ENCODE measurements at places on chromosomes 2 and 18.
A peak's percentile ranks its signal among the peaks of the same experiment; 100 is the strongest.

DNA sequence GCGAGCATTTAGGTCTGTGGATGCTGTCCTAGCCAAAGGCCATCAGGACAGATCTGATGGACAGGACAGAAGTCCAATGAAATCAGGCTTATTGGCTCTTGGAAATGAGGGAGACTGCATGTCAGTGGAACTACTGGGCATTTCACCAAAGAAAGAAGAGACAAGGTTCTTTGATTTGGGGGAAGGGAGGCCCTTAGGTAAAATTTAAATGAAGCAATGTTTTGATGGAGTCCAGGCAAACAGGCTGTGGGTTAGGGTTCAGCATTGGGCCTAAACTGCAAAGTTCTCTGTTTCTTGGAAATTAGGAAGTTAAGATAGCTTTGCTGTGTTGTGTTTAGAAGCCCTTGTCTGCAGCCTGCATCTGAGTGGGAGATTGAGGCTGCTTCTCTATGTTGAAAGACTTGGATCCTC is 31.6 kb upstream of the RNF149 start:
- no peak for DNase-seq

DNA sequence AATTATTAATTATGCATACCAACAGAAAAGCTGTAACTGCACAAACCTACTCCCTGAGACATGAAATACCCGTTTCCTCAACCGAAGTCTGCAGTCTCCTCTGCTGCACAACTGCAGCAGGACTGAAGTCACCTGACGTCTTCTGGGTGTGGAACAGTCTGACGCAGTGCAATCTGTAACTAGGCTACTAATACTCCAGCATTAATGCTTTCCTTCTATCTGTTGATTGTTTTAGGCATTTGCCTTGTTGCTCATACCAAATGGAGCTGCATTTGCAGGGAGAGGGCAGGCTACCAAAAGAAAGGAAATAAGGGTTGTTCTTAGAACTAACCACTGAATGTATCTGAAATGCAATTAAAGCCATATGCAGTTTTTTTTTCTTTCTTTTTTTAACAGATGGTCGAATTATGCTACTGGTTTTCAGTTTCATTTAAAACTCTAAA is 40.1 kb downstream of the RTN4 start:
- DNase-seq = peak; percentile 32

DNA sequence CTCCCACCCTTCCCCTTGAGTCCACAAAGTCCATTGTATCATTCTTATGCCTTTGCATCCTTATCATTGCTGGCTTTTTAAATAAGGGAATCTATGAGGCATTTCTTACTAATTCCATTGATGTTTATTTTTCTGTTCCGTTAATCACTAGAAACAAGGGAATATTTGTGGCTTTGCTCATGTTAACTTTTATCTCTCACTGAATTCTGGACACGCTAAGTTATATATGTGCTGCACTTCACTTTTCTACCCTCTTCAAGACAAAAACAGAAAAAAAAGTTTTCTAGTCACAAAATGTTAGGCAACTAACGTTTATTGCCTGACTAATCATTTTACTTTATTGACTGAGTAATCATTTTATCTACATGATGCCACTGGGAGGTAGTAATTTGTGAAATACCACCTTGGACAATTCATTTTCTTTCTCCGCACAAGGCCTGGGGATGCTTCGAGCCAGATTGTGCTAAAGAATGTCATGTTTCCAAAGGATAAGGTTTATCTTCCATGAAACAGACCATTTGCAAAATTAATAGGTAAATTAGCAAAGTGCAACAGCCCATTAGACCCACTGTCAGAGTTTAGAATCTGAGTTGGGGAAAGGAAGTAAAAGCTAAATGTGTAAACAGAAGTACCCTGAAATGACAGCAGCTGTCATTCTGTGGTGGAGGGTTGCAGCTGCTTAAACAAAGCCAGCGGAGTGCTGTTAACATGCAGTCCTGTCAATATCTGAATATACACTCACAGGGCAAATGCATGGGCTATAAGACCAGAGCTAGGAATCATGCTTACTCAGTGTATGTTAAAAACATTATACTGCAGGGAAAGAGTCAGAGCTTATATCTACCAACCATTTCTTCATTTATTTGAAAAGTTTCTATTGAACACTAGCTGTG is 658.7 kb downstream of the CNTNAP5 start:
- DNase-seq = no peak

- DNase-seq = no peak
Measured at GRCh38 chr18:58789876-58790240, 74.8 kb upstream of the ZNF532 start.
